ENCODE measurements at places on chromosomes 6 and 20. TPM values are rescaled to one million over a fixed set of nuclear protein-coding genes. Genes with fewer than 3 reads are reported as not detected.

Gene PLN
- total RNA-seq = 6.5 TPM

Gene HRH3
- not detected for total RNA-seq

Gene BANF2
- total RNA-seq = not detected

Gene RFX6
- not detected for total RNA-seq

Gene TNFRSF6B
- 7.8 TPM for total RNA-seq

Gene CCN6
- not detected for total RNA-seq

Gene TSPO2
- total RNA-seq = not detected

Gene ERVFRD-1
- not detected for total RNA-seq

Gene SLC44A4
- not detected for total RNA-seq

Gene APOBEC2
- total RNA-seq = not detected

Gene PACRG
- not detected for total RNA-seq

Gene ELOVL2
- not detected for total RNA-seq

Gene NHLRC1
- 1.9 TPM for total RNA-seq

Gene WFDC10A
- 0.12 TPM for total RNA-seq

Gene TSPYL4
- total RNA-seq = 14.4 TPM

Gene RANBP9
- 21.6 TPM for total RNA-seq

All from smooth muscle cell of the coronary artery (primary cell).